ENCODE measurements at places on chromosomes 4 and X.

DNA sequence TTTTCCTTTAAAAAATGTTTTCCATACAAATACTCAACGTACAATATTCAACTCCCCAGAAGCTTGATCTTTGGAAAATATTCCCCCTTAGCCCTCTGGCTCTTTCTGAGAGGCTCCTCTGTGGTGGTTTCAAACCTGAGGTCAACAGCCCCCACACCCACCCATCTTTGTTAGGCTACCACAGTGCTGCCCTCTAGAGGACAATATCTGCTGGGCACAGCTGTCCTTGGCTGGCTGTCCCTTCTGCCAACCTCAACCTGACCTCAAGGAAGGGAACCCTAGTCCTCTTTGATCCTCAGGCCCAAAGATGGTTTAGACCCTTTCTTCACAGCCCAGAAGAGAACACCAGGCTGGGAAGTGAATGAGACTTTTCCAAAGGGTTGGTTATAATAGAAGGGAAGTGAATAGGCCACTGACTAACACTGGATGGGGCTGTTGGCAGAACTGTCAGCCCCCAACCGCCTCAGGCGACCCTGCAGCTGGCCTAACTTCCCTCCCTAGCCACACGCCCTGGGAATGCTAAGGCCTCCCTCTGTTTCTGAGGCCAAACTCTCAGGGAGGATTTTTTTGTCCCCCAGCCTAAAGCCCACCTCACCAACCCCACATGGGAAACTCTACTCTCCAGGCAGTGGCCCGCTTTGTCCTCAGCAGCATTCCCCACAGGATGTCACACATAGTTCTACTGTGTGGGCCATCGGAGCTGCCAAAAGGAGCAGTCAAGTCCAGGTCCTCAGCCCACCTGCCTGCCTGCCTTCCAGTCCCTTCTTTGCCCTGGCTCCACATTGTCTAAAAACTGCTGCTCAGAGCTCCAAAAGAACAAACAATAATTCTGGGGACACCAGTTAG is 34.3 kb downstream of the NYX start:
- DNase-seq, result no peak

GRCh38 chrX:152735860-152736511 is 2.4 kb downstream of the MAGEA12 start:
- no peak for DNase-seq

DNA sequence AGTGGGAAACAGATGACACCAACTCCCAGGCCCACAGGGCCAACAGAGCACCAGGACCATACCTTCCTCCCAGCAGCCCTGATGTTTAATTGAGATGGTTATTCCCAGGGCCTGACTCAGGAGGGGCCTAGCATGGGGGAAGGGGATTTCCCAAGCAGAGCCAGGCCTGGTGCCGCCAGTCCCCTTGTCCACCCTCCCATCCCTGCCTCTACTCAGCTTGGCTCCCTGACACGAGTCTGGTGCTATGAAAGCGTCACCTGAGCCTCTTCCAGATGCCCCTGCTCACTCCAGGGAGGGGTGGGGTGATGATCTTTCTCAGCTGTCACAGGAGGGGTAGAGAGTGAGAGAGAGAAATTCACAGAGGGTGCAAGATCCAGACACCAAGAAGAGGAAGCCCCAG is 72.7 kb downstream of the EFNB1 start:
- DNase-seq, result no peak

DNA sequence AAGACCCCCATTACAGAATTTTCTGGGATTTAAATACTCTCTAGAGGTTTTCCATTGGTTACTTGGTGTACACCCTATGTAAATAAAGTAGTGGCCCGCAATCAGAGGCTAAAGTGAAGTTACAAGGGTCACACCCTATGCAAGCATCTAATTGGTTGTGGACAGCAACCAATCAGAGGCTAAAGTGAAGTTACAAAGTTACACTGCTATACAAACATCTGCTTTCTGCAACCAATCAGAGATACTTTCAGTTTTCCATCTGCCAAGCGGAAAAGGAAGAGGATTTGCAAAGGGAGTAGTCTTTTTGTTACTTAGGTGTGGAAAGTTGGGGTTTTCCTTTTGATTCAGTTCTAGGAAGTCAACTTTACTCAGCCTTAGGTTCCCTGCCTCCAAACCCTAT is 2.0 kb upstream of the ATRX start:
- DNase-seq, result no peak

DNA sequence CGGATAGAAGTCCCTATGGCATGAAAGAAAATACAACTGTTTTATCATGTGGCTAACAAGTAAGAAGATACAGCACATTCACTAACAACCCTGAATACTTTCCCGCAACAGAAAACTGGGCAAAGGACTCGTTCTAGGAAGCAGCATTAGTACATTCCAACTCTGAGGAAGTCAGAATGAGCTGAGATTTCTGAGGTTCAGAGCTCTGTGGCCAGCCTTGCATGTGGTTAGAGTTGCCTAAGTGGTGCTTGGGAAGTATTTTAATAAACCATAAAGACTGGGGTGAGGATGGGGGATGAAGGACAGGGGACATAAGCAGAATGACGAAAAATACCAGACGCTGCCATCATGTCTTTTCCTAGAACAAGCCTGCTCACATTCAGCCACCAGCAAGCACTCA is 82.2 kb downstream of the EFHC2 start:
- DNase-seq, result no peak

GRCh38 chr4:11585506-11585905 is 156.8 kb upstream of the HS3ST1 start:
- DNase-seq, result no peak

DNA sequence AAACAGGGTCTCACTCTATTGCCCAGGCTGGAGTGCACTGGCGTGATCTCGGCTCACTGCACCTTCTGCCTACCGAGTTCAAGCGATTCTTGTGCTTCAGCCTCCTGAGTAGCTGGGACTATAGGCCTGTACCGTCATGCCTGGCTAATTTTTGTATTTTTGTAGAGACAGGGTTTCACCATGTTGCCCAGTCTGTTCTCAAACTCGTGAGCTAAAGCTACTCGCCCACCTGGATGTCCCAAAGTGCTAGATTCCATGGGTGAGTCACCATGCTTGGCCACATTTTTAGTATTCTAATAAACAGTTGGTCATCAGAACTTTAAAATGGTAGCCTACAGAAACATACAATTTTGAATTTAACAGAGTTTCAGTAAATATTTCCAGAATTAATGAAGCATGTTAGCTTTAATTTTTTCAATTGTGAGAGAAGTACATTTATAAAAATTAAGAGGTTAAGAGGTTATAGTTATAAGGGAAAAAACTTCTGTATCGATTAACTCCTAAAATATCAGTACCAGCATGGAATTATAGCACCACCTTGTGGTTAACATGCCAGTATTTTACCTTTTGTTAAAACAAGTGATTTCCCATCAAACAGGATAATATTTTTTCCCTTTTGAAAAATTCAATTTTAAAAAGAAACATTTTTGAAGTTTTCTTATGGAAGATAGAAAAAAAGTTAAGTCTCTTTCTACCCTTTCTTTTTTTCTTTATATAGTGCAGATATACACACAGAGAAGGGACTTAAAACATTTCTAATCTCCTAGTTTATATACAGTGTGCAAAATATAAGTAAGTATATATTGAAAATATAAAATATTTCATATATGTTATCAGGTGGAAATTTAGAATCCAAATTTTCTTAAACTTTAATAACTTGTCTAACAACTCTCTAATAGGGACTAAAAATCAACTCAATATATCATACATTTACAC is 35.4 kb downstream of the CEP44 start:
- DNase-seq, result no peak

DNA sequence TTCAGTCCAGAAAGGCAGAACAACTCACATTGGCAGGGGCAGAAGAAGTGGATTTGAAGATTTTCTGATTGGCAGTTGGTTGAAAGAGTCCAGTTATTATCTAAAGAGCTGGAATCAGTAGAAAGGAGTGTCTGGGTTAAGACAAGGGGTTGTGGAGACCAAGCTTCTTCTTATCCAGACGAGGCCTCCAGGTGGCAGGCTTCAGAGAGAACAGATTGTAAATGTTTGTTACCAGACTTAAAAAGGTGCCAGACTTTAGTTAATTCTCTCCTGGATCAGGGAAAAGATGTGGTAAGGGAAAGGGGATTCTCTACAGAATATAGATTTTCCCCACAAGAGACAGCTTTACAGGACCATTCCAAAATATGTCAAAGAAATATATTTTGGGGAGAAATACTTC is 36.7 kb upstream of the TLR3 start:
- DNase-seq, result no peak

GRCh38 chr4:6372649-6373525 is 99.5 kb downstream of the PPP2R2C start:
- no peak for DNase-seq

DNA sequence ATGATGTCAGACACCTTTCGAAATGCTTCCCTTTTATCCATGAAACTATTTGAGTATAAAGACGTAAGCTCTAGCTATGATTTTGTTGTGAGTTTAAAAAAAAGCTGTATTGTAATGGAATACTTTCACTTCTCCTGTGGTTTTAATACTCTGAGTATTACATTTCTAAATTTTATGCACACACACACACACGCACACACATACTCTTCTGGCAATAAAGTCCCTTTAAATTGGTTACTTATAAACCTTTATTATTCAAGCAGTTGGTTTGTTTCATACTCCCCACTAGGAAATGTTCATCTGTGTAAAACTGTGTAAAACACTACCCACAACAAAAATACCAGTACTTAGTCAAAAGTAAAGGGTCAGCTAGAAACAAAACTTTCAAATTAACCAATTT is 18.2 kb downstream of the VAMP7 start:
- DNase-seq, result no peak

- DNase-seq, result no peak
Measured at GRCh38 chr4:183636923-183637322, 22.1 kb downstream of the RWDD4 start.

GRCh38 chr4:13159041-13159620 is 325.0 kb downstream of the RAB28 start:
- DNase-seq, result no peak

DNA sequence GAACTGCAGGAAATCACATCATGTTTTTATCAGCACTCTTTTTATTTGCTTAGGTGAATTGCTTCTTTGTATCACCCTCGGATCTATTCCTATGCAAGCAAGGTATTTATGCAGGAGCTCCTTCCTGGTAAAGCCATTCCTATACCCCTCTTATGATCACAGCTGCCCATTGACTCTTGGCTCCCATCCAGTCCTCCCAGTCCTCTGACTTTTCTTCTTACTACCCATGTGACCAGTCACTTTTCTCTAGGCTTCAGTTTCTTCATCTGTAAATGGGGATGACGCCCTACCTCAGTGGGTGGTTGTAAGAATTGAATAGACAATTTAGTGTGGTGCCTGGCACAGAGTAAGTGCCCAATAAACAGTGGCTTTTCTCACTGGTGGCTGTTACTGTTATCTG is 144.9 kb downstream of the FHIP1A start:
- no peak for DNase-seq

- no peak for DNase-seq
Measured at GRCh38 chr4:10273030-10273429, 156.4 kb upstream of the WDR1 start.

DNA sequence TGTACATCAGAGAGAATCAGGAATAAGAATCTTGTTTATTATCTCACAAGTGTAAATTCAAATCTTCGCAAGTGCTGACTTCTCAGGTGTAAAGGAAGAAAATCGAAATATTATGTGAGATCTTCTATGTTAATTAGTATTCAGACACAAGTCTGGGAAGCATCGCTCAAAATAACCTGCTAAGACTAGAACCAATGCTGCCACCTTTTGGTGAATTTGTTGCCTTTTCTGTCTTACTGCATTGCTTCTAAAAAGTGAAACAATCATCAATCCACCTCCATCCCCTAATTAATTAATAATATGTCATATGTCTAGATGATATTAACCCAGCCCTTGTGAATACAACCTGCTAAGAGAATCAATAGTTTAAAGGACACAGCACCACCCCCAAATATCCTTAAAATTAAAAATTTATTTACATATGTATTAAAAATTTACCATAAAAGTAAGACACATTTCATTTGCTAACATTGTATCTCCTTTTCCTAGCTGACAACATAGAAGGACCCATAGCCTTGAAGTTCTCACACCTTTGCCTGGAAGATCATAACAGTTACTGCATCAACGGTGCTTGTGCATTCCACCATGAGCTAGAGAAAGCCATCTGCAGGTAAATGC is 3.5 kb downstream of the EPGN start:
- no peak for DNase-seq

DNA sequence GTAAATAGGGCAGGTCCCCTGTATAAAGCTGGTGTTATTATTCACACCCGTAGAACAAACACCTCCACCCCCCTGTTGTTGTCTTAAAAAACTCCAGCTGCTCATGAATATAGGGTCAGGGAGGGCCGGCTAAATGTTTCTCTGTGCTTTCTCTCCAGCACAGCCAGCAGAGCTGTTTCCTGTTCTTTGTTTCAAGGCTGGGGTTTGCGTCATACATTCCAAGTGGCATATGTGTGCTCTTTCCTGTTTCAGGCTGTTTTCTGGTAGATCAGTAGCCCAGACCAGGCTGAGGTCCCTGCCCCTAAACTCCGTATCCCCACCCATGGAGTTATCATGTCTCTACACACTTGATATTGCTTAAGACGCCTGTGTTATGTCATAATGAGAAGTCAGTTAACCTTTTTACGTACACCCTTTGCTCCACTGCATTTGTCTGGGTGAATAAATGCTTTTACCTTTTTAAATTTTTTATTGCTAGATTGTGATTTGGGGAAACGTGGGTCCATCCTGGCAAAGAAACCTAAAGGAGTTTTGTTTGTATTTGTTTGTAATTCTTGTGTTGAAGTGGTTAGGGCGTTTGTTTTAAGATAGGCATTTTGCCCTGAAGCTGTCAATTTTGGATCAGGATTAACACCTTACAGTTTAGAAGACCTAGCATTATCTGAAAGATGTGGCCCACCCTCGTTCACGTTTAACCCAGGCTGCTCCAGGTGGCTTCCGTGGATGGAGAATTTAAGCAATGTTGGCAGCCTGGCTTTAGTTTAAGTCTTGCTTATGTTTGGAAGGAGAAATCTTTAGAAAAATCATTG is 3.3 kb downstream of the KLF3 start:
- peak; percentile 34 for DNase-seq

GRCh38 chrX:39910651-39911050 is 187.1 kb downstream of the BCOR start:
- no peak for DNase-seq

GRCh38 chr4:47531954-47532321 is 46.9 kb downstream of the ATP10D start:
- no peak for DNase-seq

DNA sequence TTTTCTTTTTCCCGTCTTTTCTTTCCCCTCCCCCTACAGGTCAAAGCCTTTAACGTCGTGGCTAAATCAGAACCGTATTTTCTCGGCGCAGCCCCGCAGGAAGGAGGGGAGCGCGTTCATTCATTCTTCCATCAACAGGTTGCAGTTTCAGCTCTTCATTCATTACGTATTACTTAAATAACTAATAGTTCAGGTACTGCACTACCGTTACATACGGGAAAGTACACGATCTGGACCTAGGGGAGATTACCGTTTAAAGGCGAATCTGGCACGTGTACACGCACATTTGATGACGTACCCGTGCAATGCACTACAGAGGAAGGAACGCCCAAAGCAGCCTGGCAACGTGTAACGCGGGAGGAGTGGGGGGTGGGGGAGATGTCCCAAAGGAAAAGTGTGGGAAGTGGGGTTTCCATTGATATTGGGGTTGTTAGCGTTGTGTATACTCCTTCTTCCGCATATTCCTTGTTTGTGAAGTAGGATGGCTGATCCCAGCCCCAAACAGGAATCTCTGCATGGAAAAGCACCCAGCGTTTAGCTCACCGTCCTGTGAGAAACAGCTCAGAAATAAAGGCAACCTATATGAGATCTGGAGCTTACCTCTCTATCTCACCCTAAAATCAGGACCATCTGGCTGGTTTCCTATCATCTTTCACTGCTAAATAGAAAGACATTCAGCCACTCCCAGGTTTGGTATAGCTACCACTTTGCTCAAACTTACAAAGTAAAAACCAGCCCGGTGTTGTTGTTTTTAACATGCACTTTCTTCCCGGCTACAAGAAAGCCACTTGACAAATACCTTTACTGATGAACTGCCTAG is 585 bp upstream of the SEC24D start:
- DNase-seq, result peak; percentile 47

Data from activated T-cell treated with anti-CD3 and anti-CD28 coated beads, Interleukin-2, amount 50 U/mL, for 4 hours (primary cell).